Vagina (tissue), 2 donors: ENCODE measurements at places on chromosomes 7 and 10.

DNA sequence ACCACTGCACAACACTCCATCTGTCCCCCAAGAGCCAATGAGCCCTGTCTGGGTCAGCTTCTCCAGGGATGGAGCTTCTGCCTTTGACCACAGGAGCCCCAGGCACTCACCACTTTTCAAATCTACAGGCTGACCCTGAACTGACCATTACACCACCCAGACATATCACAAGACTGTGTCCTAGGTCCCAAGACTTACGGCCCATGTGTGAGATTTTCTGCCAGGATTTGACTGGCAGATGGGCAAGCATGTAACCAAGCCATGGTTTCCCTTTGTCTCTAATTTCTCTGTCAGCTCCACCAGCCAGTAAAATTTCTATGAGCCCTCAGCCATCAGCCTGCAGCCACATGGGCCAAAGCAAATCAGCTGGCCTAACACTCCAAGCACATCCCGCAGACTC lies 92.5 kb downstream of the SH3PXD2A start:
- no peak for DNase-seq

DNA sequence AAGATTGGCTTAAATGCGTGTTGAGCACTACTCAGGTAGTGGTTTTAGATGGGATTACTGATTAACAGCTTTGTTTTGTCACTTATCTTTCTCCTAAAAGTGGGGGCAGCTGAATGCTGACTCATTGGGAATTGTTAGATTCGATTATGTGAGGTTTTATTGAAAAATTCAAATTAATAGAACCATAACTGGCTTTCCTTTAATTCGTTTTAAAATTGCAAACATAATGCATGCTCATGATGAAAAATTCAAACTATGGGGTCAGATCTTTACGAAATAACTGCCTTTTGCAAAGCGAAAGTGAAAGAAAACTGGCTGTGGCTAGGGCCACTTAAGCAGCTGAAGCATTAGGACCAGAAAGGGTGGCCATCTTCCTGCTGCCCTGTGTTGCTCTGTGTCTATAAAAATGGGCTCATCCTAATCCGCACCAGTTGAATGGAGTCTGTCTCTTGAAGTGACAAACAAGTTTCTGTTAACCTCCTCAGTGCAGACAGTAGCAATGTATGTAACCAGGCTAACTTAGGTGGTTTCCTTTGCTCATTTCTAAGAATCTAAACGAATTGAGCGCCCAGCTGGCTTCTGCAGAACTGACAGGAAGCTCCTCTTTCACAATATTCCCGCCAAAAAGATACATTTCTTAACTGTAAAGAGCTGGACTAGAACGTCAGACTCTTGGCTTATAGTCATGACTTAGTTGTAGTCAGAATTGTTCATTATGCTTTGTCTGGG lies 27.8 kb downstream of the DENND10 start:
- DNase-seq: no peak

GRCh38 chr10:2232479-2232878 lies 495.2 kb upstream of the ADARB2 start:
- DNase-seq: no peak

GRCh38 chr10:34187201-34187600 lies 627.9 kb downstream of the PARD3 start:
- no peak for DNase-seq

DNA sequence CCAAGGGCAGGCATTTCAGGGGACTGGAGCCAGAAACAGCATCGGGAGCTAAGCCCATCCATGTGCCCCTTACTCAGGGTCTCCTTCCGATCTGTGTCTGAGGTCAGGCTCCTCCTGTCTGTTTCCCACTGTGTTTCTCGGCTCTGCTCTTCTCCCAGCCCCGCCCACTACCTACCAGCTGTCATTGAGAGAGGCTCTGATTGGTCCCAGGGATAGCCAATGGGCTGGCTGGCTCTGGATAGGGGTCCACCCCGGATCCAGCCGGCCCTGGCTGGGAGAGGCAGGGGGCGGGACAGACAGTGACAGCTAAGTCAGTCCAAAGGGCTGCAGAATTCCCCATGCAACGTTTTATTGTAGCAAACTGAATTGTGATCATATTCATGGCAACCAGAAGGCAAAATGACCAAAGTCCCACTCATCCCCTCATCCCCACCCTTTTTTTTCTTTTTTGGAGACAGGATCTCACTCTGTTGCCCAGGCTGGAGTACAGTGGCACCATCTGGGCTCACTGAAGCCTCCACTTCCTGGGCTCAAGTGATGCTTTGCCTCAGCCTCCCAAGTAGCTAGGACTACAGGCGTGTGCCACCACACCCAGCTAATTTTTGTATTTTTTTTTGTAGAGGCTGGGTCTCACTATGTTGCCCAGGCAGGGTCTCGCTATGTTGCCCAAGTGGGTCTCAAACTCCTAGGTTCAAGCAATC lies 76.3 kb downstream of the CLIP2 start:
- DNase-seq: no peak

DNA sequence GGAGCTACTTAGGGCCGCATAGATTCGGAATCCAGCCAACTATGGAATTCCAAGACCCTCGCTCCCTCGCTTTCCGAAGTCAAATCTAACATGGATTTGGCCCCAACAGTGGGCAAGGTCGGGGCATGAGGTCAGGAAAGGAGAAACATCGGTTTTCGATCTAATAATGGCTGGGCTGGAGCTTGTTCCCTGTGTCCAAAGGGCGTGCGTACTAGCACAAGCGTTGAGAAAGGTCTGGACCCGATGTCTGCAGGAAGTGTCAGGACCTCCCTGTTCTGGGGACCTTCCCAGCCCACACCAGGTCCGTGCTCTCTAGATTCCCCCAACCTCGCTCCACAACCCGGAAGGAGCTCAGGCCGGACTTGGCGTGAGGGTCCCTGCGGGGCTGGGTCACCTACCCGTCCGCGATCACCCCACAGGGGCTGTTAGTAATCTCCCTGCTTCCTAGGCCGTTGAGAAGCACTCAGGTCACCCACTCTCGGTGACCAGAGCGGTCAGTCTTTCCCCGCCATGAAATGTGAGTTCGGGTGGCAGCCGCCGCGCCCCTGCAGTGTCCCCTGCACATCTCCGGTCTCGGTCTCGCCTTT lies 4.8 kb downstream of the FEZF1 start:
- DNase-seq: no peak

- DNase-seq: no peak
These were observed 31.1 kb upstream of the GOLGA7B start for GRCh38 chr10:97818572-97818971.

GRCh38 chr7:29229066-29229465 lies 34.5 kb downstream of the CHN2 start:
- no peak for DNase-seq

DNA sequence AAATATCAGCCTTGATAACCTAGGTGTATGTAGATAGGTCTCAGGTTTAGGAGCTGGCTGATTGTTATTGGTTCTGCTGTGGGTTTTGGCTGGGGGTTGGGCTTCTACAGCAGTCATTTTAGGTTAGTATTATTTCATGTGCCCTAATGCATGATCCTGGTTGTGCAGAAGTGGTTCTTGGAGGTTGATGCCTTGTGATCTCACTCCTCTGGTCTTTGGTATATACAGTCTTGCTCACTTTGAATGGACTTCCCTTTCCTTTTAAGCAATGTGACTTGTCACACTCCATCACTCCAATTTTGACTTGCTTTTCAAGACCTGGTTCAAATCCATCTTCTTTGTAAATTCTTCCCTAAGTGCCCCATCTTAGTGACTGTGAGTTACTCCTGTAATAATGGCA lies 188.9 kb downstream of the LRMDA start:
- DNase-seq: no peak

DNA sequence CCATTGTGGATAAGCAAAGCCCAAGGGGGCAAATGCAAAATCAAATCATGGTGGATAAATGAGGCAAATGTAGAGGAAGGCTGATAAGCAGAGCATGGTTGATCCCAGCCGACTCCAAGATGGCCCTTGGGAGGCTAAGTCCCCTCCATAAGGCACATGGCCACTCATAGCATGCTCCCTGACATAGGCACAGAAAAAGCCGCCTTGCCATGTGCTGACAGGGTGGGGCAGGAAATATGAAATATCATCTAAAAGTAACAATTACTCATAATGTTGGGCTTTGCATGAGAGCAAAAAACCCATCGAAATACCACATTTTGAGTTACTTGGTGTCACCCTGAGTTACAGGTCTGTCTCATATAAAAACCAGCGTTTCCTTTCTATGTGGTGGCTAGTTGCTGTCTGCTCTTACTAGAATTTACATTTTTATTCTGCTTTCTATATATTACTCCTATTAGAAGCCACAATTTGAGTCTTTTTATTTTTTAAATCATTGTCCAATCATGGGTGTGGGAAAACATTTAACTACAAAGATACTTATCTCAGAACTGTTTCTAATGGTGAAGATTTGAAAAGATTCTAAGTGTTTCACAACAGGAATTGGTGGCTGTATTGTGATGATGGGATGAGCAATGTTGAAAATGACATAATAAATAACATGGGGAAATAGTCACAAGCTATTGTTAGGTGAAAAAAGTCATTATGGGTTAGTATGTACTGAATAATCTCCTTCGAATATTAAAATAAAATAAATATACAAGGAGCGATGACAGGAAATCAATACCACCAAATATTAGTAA lies 102.7 kb downstream of the CUBN start:
- no peak for DNase-seq

GRCh38 chr7:43944286-43944685 lies 18.1 kb downstream of the UBE2D4 start:
- no peak for DNase-seq

DNA sequence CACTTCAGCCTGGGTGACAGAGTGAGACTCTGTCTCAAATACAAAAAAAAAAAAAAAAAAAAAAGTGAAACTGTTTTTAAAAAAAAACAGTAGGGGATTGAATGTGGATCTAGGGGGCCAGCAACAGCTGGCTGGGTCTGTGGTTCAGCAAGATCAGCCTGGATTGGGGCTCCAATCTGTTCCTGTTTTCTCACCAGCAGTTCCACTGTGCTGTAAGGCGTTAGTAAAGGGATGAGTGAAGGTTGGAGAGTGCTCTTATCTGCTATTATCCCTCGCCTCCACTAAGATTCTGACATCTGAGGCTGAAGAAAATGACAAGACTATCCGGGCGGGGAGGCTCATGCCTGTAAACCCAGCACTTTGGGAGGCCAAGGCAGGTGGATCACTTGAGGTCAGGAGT lies 41.6 kb upstream of the GTF2IRD1 start:
- no peak for DNase-seq

DNA sequence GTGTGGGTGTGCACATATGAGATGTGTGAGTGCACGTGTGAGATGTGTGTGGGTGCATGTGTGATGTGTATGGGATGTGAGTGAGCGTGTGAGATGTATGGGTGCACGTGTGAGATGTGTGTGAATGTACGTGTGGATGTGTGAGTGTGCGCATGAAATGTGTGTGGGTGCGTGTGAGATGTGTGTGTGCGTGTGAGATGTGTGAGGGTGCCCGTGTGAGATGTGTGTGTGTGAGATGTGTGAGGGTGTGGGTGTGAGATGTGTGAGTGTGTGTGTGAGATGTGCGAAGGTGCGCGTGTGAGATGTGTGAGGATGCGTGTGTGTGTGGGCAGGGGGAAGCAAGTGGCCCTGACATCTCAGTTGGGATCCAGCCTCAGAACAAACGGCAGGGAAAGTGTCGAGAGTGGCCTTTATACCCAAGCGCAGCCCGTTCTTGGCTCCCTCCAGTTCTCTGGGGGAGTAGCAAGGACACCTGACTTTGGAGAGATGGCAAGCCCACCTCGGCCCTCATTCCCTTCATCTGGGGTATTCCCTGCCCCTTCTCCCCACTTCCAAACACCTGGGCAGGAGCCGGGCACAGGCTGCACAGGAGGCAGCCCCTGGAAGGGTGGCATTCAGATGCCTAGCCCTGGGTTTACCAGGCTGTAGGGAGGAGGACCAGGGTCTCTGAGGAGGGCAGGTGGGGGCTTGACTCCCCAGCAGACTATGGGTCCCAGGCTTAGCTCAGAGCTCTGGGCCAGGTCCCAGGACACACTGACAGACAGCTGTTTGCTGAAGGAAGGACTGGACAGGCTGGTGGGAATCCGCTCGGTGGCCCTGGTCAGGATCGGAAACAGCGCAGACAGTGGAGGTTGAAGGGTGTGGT lies 31.6 kb downstream of the PPIF start:
- peak; percentile 86 for DNase-seq

DNA sequence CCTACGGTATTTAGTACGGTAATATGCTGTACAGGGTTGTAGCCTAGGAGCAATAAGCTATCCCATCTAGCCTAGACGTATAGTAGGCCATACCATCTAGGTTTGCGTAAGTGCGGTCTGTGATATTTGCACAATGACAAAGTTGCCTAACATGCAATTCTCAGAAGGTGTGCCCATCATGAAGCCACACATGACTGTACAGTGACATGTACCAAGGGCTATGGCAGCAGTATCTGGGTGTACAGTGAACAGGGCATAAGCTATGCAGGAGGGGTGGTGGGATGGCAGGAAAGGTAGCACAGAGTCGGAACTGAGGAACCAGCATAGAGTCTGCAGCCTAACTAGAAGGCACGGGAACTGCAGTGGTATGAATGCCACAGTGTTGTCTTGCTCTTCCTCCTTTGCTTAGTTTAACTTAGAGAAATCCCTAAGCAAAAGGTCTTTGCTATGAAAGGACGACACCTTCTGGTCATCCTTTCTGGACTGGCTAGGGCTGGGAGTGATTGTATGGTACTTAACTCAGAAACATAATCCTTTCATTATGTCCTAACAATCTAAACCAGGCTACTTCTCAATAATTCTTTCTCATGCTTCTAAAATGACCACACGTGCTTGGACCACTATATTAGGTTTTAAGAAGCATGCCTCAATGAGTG lies 93.5 kb downstream of the DYNC1I1 start:
- DNase-seq: no peak

- DNase-seq: no peak
These were observed 309.2 kb upstream of the ZMIZ1 start for GRCh38 chr10:78759456-78760120.

DNA sequence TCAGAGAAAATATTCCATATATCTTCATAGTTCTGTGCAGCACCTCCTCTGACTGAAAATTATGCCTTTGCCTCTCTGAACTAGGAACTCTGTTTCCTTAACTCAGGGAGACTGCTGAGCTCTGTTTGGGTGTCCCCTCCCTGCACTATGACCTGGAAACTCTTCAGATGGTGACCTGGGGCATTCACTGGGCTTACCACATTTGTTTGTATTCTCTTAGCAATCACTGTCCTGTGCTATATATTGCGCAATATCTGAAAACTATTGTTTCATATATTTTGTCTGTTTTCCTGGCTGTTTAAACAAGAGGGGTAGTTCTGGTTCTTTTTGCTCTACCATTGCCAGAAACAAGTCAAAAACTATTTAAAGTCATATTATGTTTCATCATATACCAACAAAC lies 181.8 kb upstream of the KIAA1217 start:
- no peak for DNase-seq
